Activated T-helper 1 cell treated with anti-CD3 and anti-CD28 coated beads, Interleukin-2, amount 50 U/mL, for 16 hours (primary cell): ENCODE measurements at places on chromosomes 1 and 21.

- DNase-seq = no peak
These were observed 58.9 kb downstream of the VPS26C start for GRCh38 chr21:37208056-37208721.

- no peak for DNase-seq
These were observed 61.5 kb downstream of the ARHGEF16 start for GRCh38 chr1:3515774-3516480.

DNA sequence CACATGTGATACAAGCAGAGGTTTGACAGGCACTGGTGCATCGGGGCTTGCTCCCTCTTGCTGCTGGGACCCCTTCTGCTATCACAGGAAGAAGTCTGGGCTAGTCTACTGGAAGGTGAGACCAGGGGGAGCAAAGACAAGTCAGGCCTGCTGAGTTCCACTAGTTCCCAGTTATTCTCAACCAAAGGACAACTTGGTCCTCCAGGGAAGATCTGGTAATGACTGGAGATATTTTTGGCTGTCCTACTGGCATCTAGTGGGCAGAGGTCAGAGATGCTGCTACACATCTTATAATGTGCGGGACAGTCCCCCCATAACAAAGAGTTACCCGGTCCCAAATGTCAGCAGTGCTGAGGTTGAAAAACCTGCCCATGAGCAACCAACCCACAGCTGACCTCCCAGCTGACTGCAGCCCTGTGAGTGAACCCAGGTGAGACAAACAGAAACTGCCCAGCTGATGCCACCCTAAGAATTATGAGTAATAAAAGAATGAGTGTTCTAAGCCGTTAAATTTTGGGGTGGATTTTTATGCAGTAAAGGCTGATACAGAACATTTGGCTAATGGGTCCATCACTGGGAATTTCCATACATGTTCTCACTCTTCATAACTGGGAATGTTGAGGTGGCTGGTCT lies 71.6 kb downstream of the NENF start:
- no peak for DNase-seq

DNA sequence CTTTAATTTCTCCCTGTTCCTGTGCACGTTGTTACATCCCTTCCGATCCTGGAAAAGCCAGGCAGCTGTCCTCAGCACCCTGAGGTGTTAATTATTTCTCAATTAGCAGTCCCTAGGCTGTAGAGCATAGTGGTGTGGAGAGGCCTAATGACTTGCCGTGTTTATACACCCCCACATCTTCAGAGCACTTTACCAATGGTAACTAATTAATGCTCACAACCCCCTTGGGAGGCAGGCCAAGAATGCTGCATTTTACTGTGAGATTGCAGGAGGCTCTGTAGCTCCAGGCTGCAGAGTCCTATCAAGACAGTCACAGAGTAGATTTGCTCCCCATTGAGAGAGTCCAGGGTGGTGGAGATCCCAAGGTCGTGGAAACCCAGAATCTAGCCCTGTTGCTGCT lies 2.4 kb upstream of the PARS2 start:
- no peak for DNase-seq

- no peak for DNase-seq
These were observed 569.3 kb upstream of the ZRANB2 start for GRCh38 chr1:71650119-71650518.

GRCh38 chr1:7393136-7393535 lies 378.0 kb upstream of the VAMP3 start:
- DNase-seq = no peak

GRCh38 chr1:48794816-48795215 lies 18.1 kb upstream of the BEND5 start:
- no peak for DNase-seq

GRCh38 chr1:30652152-30652841 lies 71.1 kb downstream of the MATN1 start:
- no peak for DNase-seq

DNA sequence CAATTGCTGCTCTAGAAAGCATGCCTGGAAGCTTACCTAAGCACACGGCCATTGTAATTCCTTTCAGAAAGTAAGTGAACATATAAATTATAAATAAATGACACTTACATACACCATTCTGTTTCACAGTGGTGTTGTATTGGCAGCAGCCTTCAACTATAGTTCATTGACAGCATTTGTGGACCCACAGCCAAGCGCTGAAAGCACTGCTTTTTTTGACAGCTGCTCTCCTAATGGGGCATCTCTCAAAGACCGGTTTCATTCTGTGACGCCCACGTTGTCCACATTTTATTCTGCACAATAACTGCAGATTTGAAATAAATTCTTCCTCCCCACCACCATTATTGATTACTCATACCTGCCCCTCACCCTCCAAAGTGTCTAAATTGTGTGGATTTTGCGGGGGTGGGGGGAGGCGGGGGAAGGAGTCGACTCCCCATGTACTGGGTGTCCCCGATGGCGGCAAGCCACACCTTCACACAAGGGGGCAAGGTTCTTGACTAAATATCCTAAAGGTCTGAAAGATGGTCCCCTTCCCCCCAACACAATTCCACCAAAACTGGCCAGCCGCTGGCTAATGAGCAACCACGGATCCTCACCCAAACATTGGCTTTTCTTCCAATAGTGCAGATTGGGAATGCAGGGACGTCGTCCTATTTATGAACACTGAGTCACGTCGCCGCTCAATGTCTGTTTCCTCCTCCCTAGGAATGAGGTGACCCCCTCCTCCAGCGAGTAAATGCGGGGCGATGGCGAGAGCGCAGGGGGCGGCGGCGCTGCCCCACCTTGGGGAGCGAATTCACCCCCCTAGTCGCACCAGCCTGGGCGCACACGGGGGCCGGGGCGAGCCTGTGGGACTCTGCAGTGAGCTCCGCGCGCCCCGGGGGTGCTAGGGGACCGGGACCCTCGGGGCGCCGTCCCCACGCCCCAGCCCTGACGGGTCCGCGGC lies 960 bp downstream of the RCAN1 start:
- no peak for DNase-seq

GRCh38 chr1:38918568-38918967 lies 23.1 kb downstream of the RHBDL2 start:
- DNase-seq = no peak

- no peak for DNase-seq
These were observed 5.5 kb downstream of the GLIS1 start for GRCh38 chr1:53733447-53733931.
